ENCODE measurements at places on chromosomes 2 and 18.
A peak's percentile ranks its signal among the peaks of the same experiment; 100 is the strongest.

GRCh38 chr2:235494716-235495372, 1.0 kb downstream of the AGAP1 start:
- no peak for DNase-seq

- no peak for DNase-seq
Measured at GRCh38 chr18:80213182-80213581, 34.1 kb downstream of the PARD6G start.

DNA sequence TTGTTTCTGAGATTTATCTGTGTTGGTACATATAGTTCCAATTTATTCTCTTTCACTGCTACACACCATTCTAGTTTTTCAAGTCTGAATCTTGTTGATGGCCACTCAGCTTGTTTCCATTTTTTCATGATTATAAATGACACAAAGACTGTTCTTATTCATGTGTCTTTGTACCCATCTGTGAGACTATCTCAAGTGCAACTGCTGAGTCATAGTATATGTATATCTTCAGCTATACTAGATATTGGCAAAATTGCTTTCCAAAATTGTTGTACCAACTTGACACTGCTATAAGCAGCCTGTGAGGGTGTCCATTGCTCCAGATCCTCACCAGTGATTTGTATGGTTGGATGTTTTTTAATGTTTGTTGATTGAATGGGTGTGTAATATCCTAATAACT, 37.2 kb upstream of the RTN4 start:
- no peak for DNase-seq

DNA sequence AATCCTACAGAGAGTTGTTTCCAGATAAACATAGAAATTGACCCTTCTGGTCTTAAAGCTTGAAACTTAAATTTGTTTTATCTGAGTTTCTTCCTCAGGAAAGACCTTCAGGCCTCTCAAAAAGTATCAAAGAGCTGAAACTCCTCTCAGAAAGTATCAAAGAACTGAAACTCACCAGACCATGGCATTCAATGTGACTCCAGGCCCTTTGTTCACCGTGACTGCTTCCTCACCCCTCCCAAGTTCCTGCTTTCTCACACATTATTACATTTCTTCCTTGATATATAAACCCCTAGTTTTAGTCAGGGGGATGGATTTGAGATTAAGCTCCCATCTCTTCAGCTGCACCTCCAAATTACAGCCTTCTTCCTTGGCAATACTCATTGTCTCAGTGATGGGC, 6.0 kb downstream of the ANKMY1 start:
- no peak for DNase-seq

DNA sequence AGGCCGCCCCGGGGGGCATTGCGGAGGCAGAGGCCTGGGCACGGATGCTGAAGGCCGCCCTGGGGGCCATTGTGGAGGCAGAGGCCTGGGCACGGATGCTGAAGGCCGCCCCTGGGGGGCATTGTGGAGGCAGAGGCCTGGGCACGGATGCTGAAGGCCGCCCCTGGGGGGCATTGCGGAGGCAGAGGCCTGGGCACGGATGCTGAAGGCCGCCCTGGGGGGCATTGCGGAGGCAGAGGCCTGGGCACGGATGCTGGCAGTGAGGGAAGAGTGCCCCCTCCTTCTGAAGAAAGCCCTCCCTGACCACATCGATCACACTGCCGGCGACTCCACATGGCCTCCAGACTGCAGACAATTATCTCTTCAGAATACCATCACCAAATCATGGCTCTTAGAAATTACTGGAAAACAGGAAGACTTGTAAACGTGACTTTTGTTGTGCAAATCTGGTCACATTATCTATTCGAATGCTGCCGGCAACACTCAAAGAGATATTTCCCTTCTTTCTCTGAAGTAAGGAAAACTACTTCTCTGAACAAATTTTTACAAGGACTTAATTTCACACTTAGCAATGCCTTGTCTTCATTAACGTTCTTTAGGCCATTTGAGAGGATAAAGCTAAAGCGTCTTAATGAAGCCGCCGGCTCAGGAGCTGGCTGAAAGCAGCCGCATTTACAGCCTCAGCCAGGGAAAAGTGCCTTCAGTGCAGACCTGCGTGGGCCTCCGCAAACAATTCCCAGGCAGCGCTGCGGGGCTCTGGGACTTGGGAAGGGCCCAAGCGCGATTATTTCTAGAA, 18.1 kb upstream of the SNTG2 start:
- DNase-seq, result no peak

DNA sequence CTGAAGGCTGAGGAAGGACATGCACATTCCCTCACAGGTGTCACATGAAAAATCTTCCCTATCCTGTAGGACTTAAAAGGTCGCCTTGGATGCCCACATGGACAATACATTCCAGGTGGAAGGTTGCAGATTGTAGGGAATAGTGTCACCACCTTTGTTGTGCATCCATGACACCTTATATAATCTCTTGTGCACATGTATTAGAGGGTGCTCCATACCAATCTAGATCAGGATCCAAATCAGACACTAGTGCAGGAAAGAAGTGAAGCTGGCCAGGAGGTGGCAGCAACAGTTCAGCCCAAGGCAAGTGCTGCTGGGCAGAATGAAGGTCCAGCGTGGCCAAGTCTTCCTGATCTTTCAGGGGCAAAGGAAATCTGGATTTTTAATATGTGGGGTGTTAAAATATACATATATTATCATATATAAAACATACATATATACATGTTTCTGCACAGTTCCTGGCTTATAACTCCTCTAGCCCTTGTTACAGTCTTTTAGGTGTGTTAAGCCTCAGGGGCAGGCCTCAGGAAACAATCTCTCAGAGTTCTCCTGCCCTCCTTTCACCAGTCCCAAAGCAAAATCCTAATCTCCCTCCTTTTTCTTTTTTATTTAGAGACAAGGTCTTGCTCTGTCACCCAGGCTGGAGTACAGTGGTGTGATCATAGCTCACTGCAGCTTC, 16.6 kb downstream of the NIF3L1 start:
- peak; percentile 75 for DNase-seq

GRCh38 chr2:126843081-126843480, 55.6 kb upstream of the TEX51 start:
- DNase-seq, result no peak

DNA sequence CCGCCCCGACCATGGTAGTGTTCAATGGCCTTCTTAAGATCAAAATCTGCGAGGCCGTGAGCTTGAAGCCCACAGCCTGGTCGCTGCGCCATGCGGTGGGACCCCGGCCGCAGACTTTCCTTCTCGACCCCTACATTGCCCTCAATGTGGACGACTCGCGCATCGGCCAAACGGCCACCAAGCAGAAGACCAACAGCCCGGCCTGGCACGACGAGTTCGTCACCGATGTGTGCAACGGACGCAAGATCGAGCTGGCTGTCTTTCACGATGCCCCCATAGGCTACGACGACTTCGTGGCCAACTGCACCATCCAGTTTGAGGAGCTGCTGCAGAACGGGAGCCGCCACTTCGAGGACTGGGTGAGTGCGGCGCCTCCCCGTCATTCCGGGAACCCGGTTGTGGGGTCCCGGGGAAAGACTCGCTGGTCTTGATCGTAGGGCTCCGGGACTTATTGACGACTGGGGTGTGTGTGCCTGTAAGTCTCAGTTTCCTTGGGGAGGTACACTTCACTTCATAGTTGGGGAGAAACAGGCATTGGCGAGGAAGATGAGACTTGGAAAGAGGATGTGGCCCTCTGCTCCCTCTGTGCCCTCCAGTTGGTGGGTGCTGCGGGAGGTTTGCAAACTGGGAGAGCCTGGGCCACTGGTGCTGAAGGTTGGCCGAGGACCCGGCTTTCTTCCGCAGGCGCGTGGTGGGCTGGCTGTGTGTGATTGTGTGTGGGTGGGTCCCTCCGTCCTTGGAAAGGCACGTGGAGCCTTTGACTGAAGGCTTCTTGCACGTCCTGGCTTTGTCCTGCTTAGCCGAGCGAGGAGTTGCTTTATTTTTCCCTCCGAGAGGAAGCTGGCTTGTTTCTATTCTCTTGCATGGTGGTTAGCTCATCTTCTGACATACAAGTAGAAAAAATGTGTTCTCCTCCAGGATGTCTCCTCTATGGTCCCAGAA, 886 bp downstream of the PRKCE start:
- DNase-seq, result peak; percentile 63

DNA sequence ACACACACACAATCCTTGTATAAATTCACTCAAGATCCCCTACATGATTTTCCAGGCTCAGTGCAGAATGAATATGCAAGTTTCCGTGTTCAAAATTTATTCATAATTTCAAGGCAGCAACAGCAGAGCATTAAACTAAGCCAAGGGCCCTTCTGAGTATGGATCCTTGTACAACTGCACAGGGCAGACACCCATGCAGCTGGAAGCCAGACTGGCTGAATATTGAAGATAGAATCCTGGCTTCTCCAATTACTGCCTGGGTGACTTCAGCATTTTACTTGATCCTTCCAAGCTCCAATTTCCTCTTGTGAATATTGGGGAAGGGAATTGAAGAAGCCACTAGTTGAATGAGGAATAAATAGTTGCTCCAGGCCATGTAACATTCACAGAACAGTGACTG, 267.9 kb upstream of the REG3G start:
- peak; percentile 30 for DNase-seq

GRCh38 chr2:50125246-50125645, 906.7 kb downstream of the NRXN1 start:
- DNase-seq, result peak; percentile 64

DNA sequence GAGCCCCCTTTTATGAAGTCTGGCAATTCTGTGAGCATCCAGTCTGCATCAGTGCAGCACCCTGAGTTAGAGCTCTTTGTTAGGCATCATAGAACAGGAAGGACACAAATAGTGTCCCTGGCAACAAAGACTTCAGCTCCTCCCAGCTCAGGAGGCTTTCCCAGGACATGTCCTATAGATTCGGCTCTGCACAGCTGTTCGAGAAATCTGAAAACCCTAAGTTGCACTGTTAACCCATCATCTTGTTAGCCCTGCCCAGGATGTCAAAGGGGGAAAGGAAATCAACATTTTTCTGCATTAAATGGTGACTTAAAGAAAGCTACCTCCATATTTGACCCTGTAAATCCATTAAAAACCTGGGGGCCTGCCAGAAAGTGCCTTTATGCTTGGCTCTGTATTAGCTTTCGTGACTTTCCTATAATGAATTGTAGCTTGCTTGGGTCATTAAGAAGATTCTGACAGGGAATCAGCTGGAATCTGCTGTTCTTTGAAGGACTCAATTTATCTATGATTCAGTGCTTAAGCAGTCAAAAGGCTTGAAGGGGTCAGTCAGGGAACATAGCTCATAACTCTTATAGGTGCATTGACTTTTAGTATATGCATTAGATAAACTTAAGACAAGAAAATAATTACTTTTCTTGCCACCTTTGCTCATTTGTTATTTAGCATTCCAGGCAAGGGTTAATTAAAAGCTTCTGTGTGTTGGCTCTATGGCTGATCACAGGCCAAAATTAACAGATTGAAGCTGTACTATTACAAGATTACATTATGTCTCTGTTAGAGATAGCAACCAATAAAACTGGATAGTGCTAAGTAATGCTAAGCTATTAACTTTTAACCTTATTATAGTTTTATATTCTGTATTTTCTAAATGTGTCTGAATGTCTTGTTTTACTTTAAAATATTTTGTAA, 20.6 kb downstream of the ERMN start:
- peak; percentile 50 for DNase-seq

- no peak for DNase-seq
Measured at GRCh38 chr2:10482460-10482859, 34.3 kb upstream of the ODC1 start.

DNA sequence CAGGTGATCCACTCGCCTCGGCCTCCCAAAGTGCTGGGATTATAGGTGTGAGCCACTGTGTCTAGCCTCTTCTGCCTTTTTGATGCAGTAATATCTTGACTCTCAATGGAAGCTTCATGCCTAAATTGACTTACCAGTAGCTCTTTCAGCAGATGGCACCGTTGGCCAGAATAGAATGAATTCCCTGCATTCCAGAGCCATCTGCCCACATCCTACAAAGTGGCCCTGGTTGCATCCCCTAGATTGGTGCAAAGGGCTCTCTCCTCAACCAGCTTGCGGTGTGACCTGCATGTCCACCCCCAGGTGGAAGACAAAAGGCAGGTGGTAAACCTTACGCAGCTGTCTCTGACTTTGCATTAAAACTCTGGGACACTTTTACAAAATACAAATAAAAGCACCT, 4.4 kb upstream of the PARD6G start:
- no peak for DNase-seq

DNA sequence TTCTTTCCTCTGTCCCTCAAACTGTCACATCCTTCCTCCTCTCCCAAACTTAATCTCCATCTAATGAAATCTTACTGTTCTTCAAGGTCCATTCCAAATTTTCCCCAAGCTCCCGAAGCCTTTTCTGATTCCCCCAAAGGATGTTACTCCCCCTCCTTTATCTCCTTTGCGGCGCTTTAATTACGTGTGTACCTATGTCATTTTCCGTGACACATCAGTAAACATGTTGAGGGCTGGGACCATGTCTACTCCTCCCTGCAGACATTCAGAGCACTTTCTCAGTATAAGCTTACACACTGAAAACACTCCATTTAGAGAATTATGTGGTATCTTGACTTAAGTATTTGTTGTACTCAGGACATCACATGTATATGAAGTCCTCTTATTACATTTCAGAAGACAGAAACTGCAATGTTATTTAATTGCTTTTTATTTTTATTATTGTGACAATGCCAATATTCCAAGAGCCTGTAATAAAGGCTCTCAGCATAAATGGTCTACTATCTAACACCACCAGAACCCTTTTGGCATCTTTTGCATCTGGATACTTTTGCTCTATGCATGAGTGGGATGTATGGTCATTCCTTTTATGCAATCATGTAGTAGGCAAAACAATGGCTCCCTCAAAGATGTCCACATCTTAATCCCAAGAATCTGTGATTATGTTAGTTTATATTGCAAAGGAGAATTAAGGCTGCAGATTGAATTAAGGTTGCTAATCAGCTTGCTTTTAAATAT, 1.8 kb downstream of the NMI start:
- DNase-seq, result no peak

- DNase-seq, result no peak
Measured at GRCh38 chr2:127873707-127874303, 12.0 kb downstream of the AMMECR1L start.

DNA sequence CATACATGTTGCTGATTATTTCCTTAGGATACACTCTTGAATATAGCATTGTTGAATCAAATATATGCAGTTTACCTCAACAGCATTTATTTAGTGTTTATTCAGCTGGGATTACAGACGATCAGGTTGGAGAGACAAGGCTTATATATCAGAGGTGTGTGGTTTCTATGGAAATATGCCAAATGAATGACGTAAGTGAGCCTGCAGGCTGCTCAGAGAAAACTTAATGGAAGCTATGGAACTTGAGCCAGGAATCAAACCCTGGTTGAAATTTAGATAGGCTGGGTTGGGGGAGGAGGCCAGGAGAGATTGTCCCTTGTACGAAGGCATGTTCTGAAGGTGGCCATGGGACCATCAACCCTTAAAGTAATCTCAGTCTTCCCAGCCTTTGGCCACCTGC, 79.5 kb downstream of the INPP4A start:
- DNase-seq, result no peak

- DNase-seq, result no peak
Measured at GRCh38 chr2:151569167-151569566, 159.5 kb downstream of the RIF1 start.

- DNase-seq, result no peak
Measured at GRCh38 chr2:8049851-8050571, 631.8 kb upstream of the ID2 start.

All from tongue (tissue), 3 donors.